Astrocyte (in vitro differentiated cells and primary cell): ENCODE measurements at places on chromosomes 13 and 19.

GRCh38 chr19:5896365-5897076, 7.1 kb downstream of the NDUFA11 start:
- no peak for DNase-seq

DNA sequence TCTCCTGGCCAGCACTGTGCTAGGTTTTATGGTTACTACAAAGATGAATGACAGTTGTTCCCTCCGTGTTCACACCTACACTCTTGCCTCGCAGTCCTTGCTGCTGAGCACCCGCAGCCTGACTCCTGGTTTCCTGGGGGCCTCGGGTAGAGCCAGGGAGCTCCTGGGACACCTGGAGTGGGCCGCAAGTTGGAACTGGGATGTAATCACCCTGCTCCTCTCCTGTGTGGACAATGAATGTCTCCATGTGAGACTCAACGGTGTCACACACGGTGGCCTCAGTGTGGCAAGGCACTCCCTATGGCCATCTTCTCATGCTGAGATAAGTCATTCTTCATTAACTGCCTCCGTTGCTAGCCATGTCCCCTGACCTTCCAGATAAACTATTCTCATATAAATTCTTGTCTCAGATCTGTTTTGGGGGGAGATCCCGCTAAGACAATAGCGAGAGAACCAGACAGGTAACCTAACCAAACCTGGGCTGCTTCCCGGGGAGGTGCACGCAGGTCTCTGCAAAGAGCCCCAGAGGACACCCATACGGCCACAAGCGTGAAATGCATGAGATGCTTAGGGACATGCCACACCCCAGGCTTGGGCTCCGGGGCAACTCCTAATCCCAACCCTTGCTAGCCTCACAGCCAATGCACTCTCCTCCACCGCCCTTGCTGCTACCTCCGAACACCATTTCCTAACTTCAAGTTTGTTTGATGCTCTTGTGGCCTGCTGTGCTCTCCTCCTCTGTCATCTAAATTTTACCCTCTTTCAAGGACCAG, 87.2 kb upstream of the IRS2 start:
- DNase-seq: no peak

GRCh38 chr19:45283443-45284033, 32.5 kb downstream of the MARK4 start:
- no peak for DNase-seq

GRCh38 chr13:39311619-39312018, 273.4 kb downstream of the NHLRC3 start:
- peak; percentile 29 for DNase-seq

DNA sequence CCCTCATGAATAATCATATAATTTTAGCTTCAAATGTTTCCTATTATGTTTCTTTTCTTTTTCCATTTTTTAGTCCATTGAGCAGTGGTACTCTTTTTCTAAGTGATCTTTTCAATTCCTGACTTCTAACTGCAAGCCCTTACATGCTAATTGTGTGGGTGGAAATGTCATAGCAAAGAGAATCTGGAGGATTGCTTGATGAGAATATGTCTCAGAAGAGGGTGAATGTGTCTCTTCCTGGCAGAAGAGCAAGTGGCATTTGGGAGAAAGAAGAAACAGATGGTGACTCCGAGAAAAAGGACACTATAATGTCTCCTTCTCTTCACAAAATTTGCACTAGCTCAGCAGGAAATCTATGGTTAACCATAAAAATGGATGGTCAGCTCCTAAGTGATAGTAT, 2320.0 kb downstream of the PCDH9 start:
- no peak for DNase-seq

DNA sequence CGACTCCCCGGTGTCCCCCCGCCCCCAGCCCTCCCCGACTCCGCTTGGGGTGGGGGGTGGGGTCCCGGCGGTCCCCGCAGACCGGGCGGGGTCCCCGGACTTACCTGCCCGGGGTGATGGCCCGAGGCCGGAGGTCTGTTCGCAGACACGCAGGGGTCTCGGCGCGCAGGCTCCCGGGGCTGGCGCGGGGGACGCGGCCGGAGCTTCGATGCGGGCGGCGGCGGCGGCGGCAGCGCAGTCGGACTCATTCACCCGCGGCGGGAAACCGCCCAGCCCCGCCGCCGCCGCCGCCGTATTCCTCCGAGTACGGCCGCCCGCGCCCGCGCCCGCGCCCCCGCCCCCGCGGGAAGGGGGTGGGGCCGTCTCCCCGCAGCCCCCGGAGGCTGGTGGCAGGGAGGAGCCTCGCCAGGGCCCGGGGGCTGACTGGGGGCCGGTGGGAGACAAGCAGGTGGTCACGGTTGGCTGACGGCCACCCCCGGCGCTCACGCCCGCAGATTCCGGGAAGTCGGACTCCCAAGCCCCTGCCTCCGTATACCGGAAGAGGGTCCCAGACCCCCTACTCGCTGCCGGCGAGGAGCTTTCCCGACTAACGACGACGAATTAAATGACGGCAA, at the start of gene C2CD4C:
C2CD4C (minus strand) TSS at position 246 of the 614 bp plus-strand sequence. CDS start 786 bp downstream, outside the sequence.
- DNase-seq: no peak

- DNase-seq: no peak
Observed at GRCh38 chr19:33718651-33719254, 77.9 kb upstream of the KCTD15 start.

- no peak for DNase-seq
Observed at GRCh38 chr19:7677669-7678311, 900 bp downstream of the MCEMP1 start.

DNA sequence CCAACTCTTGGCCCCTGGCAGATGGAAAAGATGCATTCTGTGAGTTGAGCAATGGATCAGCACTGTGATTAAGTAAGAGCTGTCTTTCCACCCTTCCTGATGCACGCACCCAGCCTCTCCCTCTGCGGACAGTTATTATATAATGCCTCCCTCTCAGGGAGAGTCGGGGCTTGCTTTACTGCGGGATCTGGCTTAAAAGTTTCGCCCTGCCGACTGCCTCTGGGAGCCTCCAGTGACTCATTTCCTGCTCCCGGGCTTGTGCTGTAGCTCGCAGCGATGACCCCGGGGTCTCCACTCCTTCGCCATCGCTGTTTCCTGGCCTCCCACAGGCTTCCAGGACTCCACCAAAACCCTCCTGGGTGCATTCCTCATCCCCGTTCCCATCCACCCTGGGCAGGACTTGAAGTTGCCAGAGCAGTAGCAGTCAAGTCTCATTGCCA, 107.4 kb upstream of the SLC7A1 start:
- DNase-seq: peak; percentile 87

DNA sequence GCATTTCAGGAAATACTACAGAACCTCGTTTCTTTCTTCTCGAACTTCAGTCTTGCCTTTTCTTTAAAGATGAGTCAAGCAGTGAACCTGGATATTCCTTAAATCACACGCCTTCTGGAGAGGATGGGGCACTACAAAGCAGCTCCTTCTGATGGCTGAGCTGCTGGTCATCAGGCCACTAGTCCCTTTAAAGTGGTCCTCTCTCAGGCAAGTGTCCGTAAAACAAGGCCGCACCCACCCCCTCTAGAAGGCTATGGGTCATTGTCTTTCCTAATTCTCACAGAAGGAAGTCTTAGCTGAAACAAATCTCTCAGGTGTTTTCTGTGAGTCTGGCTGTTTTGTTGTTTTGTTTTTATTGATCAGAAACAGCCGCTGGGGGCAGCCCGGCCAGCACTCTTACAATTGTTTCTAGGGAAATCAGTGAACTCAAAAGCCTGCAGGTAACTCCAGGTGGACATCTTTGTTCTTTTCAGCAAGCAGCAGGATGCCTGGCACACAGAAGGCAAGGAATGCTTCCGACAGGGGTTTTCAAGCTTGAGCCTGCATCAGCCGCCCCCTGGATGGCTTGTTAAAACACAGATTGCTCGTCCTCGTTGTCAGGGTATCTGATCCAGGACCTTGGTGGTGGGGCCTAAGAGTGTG, 45.4 kb downstream of the MBNL2 start:
- no peak for DNase-seq

DNA sequence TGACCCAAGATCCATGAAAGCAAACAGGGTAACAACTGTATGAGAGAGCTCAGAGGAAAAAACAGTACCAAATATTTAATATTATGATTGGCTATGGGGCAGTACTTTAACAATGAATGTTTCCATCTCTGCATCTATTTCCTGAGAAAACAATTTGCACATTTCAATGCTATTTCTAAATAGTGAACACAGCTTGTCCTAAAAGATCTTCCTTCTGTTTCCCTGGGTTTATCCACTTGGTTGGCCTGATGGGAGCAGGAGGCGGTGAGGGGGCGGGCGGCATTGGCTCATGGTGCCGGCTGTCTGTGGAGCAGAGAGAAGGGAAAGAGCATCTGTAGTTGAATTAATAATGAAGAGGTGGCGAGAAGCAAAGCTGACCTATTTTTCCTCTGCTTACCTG, 291.4 kb downstream of the DCLK1 start:
- DNase-seq: no peak

GRCh38 chr13:42894765-42895243, 97.2 kb downstream of the EPSTI1 start:
- DNase-seq: peak; percentile 4

- no peak for DNase-seq
Observed at GRCh38 chr19:19531951-19532805, 3.5 kb downstream of the YJEFN3 start.

- no peak for DNase-seq
Observed at GRCh38 chr19:4647676-4648644, 8.6 kb downstream of the TNFAIP8L1 start.

DNA sequence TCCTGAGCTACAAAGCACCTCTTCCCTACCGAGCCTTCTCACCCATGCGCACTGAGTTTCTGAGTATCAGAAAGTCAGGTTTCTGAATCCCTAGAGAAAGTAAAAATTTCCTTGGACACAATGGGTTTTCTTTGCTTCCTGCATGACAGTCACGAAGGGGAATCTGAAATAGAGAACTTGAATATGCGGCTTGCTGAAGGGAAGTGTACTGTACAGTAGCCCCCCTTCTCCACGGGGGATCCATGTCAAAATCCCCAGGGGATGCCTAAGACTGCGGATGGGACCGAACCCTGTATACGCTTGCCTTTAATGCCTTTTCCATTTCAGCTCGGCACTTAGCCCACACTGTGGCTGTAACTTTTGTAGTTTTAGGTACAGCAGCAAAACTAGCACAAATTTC, 107.9 kb downstream of the GGACT start:
- DNase-seq: no peak

DNA sequence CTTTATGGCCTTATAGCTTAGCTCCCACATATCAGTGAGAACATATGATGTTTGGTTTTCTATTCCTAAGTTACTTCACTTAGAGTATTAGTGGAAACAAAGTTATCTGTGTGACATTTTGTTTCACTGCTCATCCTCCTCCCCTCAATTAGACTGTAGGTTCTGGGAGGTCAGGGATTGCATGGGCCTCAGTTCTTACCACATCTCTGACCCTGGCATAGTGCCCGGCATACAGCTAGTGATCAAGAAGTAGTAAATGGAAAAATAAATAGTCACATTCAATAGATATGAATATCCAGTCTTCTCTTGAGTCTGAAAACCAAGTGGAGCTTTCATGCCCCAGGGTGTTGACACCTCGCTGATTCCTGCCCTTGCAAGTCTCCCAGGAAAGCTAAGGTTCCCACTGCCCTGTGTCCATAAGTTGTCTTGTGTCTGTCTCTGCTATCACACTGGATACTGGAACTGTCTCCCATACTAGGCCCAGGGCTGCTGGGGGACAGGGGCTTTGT, 249.5 kb upstream of the TSHZ3 start:
- no peak for DNase-seq

DNA sequence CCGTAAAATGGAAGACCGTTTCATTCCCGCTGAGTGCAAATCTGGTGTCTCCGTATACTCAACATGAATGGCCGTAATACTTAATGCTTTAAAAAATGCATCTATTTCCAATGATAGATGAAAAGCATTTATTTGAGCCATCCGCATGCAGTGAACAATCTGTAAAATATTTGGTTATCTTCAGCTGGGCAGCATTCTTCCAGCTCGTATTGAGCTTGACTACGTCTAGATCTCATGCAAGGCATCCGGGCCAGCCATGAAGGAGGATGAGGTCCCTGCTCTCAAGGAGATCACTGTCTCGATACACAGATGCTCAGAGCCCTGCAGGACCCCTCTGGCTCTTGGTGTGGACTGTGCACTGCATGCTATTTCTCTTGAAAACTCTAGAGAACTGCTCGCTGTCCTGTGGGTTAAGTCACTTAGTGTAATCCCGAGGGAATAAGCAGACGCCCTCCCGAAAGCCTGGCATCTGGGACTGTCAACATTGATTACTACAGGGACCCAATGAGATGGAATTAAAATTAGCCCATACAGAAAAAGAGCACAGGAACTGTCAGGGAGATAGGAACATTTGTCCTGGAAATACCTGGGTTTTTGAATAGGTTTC, 112.4 kb upstream of the RNF113B start:
- DNase-seq: no peak

GRCh38 chr13:27791146-27791900, 960 bp upstream of the GSX1 start:
- no peak for DNase-seq

DNA sequence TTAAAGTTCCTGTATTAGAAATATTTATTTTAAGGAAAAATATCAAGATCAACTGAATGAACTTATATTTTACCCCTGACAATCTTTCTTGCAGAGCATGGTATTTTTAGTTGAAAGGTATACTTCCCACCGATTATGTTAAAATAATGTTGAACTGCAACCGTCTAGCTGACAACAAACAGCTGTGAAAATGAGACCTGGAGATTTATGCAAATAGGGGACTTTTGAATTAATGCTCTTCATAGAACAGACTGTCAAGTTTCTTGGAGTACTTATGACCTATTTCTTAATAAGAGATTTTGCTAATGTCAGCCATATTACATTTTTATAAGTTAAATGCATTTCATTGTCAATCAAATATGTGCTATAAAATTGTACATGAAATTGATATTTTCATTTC, 210.9 kb downstream of the NALCN start:
- DNase-seq: no peak

- DNase-seq: no peak
Observed at GRCh38 chr13:28413999-28414398, 80.9 kb downstream of the FLT1 start.

DNA sequence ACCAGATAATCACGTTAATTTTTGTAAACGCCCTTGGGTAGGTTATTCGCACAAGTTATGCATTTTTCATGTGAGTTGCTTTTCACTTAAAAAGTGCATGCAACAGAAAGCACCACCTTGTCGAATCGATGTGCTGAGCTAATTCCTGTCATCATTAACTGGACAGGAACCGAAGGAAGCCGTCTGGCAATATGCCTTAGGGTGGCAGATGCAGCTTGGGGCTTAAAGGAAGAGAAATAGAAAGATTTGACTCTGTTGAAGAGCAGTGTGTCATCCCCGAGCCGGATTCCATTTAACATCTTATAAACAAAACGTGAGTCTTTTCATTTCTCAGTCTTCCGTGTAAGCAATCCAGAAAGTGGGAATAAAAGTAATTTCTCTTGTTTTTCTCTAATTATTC, 70.0 kb downstream of the ATP11A start:
- DNase-seq: no peak
